ENCODE measurements at places on chromosomes 1 and 21.

- DNase-seq: no peak
Observed at GRCh38 chr1:37714689-37715088, 22.4 kb downstream of the CDCA8 start.

DNA sequence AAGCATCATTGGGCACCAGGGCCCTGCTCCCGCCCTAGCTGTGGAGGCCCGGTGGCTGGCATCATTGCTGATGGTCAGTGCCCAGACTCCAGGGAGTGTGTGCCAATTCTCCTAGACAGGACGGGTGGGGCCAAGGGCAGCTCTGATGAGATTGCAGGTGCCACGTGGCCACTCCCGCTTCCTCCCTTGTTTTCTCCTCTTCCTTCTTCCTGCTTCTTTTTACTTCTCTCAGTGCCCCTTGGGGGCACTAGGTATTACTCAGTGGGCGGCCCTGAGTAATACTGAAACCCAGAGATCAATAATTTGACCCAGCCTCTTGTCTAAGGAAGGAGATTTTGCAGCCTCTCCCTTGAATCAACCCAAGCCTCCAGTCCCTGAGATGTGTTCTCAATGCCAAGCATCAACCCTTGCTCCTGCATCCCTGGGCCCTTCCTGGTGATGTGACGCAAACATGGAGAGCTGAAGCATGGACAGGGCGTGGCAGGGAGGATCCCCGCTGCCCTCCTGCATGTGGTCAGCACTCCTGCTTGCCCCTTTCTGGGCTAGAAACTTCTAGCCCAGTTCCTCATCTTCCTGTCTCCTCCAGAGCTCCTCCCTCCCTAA is 32.4 kb downstream of the CDK18 start:
- DNase-seq: no peak

DNA sequence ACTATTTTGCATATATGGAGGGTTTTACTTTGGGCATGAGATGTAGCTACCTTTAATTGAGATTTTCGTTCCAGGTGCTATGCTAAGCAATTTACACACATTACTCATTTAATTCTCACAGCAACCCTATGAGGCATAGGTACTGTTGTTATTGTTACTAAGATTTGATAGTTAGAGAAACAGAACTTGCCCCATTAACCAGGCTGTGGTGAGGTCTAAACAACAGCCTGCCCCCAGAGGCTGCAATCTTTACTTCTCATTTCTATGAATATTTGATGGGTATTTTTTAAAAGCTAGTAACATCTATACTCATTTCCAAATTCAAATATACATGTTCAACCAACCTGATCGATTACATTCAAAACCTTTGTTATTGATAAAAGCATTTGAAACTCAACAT is 155.6 kb downstream of the GALNT2 start:
- DNase-seq: no peak

GRCh38 chr21:45442276-45442675 is 37.3 kb downstream of the COL18A1 start:
- DNase-seq: no peak

GRCh38 chr1:217910203-217910602 is 279.1 kb downstream of the SPATA17 start:
- no peak for DNase-seq

- DNase-seq: no peak
Observed at GRCh38 chr1:18283601-18284385, 176.2 kb downstream of the IGSF21 start.

DNA sequence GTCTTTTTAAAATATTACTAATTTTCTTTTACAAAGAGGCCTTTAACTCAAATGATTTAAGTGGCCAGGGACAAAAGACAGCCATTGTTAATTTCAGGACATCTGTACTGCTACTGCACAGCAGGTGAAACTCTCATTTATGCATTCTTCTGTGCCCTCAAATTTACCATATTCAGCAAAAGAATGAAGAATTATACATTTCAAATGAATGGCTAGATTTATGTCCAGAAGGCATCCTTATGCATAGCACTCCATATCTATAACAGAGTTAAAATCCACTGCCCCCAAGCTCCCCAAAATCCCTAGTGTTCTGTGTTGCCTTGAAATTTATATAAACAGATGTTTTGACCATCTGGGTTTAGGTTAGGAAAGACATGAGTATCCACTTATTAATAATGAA is 202.6 kb downstream of the DNM3 start:
- DNase-seq: no peak

DNA sequence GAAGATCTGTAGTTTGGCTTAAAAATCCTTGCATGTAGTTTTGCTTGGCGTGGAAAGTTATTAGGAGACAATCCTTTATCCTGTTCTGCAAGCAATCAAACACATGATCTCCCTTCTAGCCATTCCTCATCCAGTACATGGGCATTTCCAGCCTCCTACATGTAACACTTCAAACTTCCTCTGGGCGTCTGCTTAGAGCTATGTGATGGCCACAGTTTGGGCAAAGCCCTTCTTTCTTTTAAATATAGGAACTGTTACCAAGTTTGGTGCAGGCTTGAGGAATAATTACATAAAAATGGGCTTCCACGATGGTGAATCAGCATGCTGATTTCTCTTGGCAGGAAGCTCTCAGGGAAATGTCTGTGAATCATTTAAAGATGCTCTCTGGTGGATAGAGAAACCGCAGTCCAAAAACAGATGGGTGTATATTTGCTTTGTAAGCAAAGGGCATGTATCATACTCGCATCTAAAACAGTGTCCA is 176.9 kb upstream of the FMN2 start:
- DNase-seq: no peak

DNA sequence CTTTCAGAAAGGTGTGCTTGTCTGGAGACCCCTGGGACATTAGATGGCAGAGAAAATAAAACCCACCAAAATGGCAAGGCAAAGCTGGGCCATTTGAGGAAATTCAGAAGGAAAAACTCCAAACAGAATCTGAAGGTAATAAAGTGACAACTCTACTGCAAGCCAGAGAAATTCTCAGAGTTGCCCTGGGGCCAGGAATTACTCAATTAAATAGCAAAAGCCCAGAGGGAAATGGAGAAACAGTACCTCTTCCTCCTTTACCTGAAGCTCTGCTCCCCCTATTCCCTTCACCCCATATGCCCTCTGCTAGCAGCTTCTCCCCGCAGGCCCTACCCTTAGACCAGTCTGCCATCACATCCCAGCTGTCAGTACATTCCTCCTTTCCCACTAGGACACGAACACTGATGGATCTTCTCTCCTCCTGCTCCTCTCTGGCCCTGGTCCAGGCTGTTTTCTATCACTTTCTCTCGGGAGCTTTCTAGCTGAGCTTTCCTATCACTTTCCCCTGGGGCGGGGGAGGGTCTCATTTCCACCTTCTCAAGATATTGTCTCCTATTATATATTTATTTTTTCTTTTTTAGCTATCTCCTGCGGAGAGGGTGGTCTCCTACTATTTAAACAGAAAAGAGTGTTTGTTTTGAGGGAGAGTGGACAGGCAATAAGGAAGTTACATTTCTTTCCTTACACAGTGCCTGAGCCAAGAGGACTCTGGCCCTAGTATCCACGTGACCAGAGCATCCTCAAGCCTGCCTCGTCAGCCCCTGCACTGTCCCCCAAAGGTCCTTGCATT is 47.7 kb upstream of the RBM15 start:
- DNase-seq: no peak

GRCh38 chr1:93549811-93550210 is 101.9 kb downstream of the FNBP1L start:
- DNase-seq: no peak

DNA sequence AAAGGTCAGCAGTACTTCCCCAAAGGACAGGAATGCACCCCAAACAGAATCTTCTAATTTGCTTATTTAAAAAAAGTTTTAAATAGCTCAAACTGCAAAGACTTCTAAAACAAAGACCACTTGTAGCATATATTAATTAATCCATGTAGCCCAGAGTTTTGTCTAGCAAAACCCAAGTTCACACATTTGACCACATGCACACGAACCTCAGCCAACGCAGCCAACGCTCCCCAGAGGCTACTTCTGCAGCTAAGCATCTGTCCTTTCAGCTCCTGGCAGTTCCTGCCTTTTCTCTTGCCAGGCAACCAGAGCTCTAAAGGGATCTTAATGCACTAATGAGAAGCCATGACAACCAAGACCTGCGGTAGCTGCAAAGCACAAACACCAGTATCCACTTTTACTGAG is 89.6 kb downstream of the RERE start:
- DNase-seq: peak; percentile 83

- no peak for DNase-seq
Observed at GRCh38 chr1:159025043-159025442, 15.3 kb downstream of the IFI16 start.

DNA sequence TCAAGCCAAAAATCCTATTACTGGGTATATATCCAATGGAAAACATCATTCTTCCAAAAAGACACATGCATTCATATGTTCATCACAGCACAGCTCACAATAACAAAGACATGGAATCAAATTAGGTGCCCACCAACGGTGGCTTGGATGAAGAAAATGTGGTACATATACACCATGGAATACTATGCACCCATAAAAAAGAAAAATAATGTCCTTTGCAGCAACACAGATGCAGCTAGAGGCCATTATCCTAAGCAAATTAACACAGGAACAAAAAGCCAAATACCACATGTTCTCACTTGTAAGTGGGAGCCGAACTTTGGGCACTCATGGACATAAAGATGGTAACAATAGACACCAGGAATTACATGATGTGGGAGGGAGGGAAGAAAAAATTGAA is 113.6 kb downstream of the MRPL39 start:
- DNase-seq: no peak

- DNase-seq: no peak
Observed at GRCh38 chr21:35585155-35585554, 475.2 kb downstream of the SETD4 start.

- no peak for DNase-seq
Observed at GRCh38 chr1:224185208-224185607, 2.2 kb downstream of the DEGS1 start.

DNA sequence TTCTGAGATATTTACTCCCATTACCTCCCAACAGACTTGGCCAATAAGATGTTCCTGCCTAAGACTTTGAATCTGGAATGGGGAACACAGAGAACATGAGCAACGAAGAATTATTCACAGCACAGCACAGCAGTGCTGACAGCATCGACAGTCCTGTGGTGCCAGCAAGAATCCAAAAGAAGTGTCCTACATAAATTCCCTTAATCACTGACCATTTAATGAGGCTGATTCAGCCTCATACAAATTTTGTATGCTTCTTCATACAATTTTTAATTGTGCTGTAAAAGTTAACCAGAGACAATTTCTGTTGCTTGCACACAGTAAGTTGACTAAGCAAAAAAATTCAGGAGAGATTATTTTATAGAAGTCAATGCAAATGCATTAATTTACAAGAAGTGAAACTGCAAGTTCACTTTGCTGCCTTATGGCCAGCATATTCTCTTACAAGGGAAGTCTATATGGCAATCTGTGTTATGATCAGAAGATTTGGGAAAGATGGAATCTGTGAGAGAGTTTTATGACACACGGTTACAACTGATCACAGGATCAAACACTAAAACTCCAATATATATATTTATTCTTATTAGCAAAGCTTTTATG is 855.9 kb downstream of the LTN1 start:
- no peak for DNase-seq

DNA sequence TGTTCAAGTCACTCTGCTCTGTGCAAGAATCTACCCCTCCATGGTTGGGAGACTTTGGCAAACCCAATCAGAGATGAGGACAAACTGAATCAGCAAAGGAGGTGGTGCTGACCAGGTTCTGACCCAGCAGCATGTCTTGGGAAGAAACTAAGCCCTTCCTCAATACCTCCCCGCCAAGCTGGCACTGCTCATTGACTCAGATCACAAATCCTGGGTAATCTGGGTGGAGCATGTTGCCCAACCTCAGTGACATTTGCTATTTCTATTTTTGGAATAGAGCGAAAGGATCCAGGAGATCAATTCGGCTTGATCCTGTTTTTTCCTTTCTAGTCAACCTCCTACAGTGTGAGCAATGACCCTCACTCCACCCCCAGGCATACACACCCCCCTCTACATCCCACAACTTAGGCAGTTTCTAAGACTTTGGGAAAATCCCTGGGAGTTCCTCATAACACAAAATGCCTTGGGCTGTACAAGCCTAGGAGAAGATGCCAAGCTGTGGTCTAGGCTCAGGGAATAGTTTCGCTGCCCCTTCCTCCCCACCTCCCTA is 166.8 kb upstream of the KCNJ6 start:
- DNase-seq: no peak

- no peak for DNase-seq
Observed at GRCh38 chr1:70978623-70979022, 69.0 kb downstream of the PTGER3 start.

DNA sequence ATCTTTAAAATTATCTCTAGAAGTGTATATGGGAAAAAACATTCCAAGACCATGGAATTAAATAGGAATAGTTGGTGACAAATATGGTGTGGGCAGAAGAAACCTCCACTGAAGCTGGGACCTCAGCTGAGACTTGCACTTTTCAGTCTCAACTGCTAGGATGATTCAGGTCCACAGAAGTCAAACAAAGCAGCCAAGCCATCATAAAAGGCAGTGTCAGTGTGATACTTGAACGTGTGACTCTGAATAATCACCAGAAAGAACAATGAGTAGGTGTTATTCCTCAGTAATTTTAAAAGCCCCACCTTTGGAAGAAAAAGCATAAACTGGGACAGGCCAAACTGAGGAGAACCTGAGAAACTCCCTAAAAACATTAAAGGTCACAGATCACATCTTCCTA is 90.7 kb downstream of the ZNF281 start:
- DNase-seq: no peak

DNA sequence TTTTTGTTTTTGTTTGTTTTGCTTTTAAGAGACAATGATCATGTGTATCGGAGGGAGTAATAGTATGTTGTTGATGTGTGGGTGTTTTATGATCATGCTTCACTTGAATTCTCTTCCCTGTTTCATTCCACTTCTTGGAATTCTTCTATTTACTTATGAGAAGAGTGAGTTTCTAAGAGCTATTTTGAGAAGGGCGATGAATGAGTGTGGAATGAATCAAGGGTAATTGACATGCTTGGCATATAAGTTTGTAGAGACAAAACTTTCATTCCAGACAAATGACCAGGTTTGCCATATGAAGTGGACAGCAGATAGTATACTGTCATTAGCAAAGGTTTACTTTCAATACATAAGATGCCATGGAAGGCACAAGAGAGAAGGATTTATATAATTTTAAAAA is 42.3 kb upstream of the PDC start:
- DNase-seq: no peak

DNA sequence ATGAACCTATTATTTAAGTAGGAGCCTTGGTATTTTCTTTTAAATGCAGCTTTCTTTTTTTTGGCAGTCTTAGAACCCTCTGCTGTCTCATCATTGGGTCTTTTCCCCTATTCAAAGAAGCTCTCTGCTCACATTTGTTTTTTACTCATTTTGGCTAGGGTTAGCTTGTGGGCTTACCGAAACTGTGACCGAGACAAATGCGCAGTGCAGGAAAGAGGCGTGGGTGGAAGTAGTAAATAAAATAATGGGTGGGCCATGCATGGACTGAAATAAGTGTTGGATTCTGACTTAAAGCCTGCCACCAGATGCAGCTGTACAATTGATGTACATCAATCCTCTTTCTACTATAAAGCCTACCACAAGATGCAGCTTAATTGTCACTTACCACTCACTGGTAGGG is 14.7 kb downstream of the XPR1 start:
- no peak for DNase-seq

DNA sequence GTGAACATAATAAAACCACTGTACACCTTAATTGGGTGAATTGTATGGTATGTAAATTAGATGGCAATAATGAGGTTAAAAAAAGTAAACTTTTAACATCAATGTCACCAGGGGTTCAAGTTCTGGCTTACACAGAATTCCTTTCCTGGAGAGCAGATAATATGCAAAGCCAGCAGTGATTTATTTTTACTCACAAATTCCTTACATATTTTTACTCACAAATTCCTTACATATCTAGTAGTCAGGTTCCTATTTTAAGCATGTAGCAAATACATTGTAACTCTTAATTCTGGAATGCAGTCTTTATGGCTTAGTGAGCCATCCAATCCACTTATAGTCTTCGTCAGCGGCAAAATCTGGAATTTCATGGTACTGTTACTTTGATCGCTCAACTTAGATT is 1.3 kb upstream of the UBE4B start:
- DNase-seq: no peak

Measured in NCI-H1092 treated with DMSO at 0.1 percent for 48 hours (cell line).